Stimulated activated CD8-positive, alpha-beta memory T cell treated with anti-CD3 and anti-CD28 coated beads, Interleukin-12 subunit alpha, Interleukin-12 subunit beta, amount 100 ng/mL, for 4 hours (primary cell): ENCODE measurements at places on chromosomes 6 and 20.

- DNase-seq = no peak
Measured at GRCh38 chr6:149053848-149054558, 263.5 kb upstream of the TAB2 start.

GRCh38 chr20:19765266-19765665, 7.2 kb downstream of the RIN2 start:
- no peak for DNase-seq

DNA sequence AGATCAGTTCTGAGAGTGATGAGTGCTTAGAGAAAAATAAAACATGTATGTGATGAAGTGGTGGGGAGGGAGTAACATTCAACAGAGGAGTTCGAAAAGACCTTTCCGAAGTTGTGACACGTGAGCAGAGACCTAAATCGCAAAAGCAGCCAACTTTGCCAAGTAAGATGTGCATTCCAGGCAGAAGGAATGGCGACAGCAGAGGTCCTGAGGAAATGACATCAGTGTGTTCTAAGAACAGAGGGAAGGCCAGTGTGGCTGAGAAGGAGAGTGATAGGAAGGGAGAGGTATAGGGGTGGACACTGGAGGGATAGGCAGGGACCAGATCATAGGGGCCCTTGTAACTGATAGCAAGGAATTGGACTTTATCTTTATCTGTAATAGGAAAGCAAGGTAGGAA, 51.3 kb downstream of the ADAT2 start:
- no peak for DNase-seq

- no peak for DNase-seq
Measured at GRCh38 chr6:135651964-135652755, 154.6 kb upstream of the AHI1 start.

DNA sequence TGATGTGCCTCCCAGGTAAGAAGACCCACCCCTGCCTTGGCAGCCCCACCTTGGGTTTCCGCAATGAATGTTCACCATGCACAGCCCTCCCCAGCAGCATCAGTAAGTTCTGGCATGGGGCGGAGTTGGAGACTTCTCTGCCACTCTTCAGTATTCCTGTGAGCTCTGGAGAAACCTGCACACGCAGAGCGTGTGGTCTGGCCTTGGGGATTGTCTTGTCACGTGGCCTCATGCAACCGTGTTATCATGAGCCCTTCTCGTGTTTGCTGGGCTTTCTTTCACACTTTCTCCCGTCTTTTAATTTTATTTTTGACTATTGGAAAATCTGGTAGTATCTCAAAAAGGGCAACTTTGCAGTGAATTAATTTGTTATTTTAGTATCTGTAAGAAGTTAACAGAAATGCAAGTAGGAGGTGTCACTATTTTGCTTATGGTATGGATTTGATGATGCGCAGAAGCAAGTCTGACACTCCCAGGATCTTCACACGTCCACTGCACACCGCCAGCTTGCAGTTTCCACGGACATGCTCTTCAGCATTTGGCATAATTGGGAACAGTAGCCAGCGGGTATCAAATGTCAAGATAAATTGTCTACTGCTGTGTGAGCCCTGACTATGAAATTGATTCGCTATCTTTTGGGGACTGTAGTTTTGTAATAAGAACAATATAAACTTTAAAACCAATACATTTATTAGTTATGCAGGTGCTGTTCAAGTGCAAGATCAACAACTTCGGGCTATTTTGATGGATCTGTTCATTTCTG, 463.5 kb downstream of the QKI start:
- DNase-seq = no peak

DNA sequence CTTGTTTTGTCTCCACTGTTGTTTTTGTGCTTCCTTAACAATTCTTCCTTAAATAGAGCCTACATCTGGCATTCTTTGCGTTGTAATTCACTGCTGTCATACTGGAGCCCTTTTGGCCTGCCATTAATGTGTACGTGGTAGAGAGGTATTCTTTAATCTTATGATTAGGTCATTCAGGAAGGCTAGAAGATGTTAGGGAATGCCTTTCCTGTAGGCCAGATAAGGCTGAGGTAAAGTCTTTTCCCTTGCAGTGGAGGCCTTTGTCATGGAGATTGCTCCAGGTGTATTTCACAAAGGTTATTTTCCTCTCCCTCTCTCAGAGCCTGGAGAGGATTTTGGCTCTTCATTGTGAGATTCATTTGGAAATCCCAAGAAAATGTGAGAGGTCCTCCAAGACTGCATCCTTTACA, 146.9 kb downstream of the FUT9 start:
- no peak for DNase-seq

GRCh38 chr6:136401749-136402148, 112.1 kb upstream of the BCLAF1 start:
- DNase-seq = no peak

- DNase-seq = no peak
Measured at GRCh38 chr6:148708707-148709106, 38.1 kb upstream of the UST start.

DNA sequence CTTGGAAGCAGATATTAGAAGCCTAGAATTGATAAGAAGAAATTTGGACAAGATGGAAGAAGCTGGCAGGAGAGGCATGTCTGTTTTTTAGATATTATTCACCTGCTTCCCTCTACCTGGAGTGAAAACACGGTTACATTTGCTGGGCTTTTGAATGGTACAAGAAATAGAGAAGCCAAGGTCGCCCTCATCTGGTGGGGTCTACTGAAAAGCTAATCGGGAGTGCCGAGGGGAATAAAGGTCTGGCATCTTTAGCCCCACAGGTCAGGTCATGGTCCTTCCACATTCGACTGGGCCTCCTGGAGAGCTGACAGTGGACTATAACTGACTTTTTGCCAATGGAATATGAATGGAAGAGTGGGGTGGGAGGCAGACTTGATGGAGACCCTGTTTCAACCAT, 4.6 kb upstream of the C2 start:
- no peak for DNase-seq

DNA sequence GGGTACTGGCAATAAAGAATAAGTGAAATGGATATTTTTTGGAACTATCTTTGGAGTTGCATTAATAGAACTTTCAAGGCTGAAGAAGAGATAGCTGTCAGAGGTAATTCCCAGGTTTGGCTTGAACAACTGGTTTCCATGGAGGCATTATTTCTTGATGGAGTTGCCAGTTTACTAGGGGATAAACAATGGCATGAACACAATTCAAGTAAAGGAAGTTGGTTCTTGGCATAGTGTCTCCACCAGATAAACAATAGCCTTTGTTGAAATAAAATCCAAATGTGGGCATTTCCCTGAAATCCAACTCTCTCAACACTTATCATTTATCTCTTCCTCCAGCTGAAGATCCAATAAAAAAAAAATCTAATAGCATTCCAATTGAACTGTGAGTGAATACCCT, 454.9 kb downstream of the C6orf118 start:
- DNase-seq = no peak

- DNase-seq = no peak
Measured at GRCh38 chr6:133814797-133815196, 74.1 kb upstream of the TCF21 start.

DNA sequence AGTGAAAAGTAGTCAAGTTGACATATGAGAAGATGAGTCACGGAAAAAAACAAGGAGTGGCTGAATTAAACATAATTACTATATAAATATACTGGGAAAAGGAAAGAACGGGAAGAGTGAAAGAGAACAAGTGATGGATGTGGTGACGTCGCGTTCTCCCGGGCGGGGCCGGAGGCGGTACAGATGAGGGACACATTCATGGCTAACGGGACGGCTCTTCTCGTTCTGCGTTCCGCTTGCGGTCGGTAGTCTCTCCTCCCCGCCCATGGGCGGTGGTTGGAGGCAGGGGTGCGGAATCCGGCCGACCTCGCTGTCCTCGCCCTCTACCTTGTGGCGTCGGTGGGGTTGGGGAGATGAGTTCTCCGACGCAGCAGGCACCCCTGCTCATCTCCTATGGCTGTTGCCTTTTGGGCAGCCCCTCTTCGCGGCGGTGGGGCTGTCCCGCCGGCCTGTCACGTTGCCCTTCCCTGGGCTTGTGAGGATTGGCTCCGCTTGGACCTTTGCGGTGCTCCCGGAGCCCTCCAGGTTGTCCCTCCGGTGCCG, 22.5 kb downstream of the HLA-G start:
- DNase-seq = no peak

DNA sequence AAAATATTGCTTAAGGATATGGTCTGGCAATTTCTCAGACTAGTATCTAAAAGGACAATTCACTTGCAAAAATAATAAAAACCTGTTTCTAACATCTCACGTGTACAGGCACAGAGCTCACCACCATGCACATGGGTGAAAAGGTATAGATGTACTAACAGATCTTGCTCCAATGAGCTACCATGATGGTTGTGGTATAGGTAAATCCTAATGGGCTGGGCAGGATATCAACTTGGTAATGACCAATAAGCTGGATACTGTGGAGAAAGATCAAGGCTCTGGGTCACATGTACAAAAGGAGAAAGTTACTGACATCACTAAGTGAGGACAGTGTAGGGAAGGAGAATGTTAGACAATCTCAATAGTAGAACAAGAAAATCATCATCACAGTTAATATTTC, 111.0 kb upstream of the NUP153 start:
- no peak for DNase-seq

DNA sequence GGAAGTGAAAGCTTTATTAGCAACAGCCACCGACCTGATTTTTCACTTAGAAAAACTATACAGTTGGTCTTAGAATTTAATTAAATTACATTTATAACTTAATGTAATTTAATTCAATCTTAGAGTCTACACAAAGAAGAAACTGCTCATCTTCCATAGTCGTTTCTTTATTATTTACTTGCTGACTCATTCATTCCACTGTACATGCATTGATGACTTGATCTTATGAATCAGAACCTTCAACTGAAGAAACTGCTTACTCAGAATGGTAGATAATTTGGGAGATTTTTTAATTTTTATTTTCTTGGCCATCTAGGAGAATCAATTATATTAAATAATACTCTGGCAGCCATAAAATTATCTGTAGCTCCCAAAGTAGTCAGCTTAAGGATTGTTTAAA, 1021.6 kb upstream of the FLRT3 start:
- DNase-seq = no peak

DNA sequence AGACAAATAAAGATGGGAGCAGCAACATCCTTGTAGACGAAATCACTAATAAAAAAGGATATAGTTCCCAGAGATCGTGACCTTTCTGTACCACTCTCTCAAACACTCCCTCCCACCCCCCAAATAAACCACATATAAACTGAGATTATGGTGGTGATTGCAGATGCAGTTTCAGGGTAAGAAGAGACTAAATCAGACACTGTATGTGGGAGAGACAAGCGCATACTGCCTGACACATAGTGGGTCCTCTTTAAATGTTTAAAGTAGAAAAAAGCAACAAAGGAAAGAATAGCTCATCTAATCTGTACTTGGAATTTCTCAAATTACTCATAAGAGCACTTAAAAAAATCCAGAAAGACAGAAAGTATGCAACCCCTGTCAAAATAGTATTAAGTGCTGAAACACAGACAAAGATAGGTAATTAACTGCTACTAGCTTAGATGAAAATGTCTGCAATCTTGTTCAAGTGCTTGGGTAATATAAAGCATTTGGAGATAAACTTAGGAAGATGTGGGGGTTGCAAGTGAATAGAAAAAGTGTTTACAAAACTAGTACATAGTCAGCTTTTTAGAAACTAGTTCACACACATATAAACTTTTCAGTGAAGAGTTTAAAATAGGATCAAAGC, 151.6 kb downstream of the BACH2 start:
- no peak for DNase-seq

- DNase-seq = peak; percentile 53
Measured at GRCh38 chr20:49928411-49929141, 7.6 kb upstream of the RNF114 start.

DNA sequence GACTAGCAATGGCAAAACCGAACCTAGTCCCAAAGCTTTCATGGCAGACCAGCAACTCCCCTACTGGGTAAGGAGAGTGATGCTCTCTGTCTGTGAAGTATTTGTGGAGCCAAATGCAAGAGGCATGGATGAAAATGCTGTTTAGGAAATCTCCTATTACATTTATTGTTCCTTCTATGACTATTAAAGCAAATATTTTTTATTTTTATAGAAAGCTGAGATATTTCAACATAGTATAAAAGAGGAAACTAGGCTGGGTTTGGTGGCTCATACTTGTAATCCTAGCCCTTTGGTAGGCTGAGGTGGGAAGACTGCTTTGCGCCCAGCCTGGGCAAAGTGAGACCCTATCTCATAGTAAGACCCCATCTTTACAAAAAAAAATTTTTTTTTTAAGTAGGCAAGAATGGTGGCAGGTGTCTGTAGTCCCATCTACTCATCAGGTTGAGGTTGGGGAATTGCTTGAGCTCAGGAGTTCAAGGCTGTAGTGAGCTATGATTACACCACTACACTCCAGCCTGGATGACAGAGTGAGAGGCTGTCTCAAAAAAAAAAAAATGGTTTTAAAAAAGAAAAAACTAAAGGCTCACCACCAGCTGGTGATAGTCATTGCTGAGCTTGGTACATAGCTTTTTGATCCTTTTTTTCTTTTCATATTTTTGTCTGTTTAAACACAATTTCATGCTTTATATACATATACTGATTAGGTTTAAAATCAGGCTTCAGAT, 11.3 kb downstream of the KDM1B start:
- no peak for DNase-seq

- no peak for DNase-seq
Measured at GRCh38 chr20:10286356-10286755, 67.7 kb downstream of the SNAP25 start.
